Smooth muscle cell of the brain vasculature (primary cell): ENCODE measurements at places on chromosomes 12 and 14.

DNA sequence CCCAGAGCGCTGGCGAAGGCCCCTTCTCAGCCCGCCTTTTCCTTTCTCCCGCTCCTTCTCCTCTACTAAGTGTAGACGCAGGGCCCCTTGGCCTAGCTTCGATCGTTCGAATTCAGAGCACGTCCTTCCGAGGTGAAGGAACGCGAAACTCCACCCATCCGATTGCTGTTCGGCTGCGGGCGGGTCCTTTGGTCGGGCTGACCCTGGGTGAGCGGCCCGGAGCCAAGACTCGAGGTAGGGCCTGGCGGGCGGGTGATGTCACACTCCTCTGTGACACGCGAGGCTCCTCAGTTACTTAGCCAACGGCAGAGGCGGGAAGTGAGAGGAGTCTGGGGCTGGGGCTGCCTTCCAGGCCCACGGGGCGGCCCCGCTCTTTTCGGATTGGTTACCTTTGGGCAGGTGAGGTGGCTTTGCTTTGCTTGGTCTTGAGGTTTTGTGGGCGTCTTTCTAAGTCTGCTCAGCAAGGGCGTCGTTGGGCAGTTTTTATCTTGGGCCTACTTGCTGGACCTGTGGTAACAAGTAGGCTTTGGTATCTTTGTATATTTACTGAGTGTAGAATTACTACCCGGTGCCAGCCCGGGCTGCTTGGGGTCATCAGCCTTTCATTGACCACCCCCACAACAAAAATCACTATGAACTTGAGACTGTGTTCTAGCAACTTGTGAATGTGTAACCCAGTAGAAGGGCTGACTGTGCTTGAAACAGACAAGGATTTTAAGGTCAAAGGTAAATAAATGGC lies 694 bp downstream of the TMBIM6 start:
- peak; percentile 12 for DNase-seq

- DNase-seq: no peak
Measured at GRCh38 chr14:101098641-101099040, 195.1 kb upstream of the RTL1 start.

GRCh38 chr12:11555743-11556625 lies 93.5 kb upstream of the ETV6 start:
- no peak for DNase-seq

DNA sequence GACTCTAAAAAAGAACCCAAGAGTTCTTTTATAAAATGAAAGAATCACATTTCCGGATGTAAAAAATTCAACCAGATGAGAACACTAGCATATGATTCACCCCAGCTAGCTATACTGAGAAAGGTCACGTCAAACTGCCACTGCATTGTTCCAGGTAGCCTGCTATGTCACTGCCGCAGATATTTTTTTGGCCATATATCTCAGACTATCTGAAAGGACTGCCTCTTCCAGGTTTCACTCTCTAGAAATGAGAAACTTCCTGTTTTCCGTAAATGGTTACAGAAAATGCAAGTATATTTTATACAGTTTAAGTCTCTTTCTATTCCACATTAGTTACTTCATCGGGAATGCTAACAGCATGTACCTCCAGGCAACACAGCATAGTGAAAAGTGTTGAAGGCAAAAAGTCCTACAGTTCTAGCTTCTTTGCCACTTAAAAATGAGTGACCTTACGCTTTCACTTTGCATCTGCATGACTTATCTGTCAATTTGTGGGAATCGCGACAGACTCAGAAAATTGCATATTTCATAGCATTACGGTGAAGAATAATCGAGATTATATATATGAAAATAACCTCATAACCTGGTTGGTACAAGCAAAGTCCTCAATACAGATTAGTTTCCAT lies 105.2 kb downstream of the MED13L start:
- DNase-seq: no peak

GRCh38 chr12:12281134-12281533 lies 14.3 kb upstream of the LRP6 start:
- DNase-seq: no peak

DNA sequence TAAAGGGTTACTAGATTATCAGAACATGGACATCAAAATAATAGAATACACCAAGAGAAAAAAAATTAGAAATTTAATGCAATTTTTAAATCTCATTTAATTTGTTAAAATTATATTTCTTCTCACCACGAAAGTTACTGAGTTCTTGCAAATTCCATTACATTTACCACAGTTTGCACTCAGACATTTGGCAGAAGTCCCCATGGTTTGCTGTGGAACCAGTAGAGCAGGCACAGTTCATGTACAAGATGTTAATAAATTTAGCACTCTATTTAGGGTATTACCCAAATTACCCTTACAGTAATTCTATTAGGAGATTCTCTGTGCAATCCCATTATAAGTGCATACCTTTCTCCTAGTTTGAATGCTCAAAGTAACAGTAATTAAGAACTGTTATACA lies 9.7 kb downstream of the SCN8A start:
- no peak for DNase-seq

GRCh38 chr12:60201891-60202290 lies 606.1 kb downstream of the SLC16A7 start:
- DNase-seq: peak; percentile 12

DNA sequence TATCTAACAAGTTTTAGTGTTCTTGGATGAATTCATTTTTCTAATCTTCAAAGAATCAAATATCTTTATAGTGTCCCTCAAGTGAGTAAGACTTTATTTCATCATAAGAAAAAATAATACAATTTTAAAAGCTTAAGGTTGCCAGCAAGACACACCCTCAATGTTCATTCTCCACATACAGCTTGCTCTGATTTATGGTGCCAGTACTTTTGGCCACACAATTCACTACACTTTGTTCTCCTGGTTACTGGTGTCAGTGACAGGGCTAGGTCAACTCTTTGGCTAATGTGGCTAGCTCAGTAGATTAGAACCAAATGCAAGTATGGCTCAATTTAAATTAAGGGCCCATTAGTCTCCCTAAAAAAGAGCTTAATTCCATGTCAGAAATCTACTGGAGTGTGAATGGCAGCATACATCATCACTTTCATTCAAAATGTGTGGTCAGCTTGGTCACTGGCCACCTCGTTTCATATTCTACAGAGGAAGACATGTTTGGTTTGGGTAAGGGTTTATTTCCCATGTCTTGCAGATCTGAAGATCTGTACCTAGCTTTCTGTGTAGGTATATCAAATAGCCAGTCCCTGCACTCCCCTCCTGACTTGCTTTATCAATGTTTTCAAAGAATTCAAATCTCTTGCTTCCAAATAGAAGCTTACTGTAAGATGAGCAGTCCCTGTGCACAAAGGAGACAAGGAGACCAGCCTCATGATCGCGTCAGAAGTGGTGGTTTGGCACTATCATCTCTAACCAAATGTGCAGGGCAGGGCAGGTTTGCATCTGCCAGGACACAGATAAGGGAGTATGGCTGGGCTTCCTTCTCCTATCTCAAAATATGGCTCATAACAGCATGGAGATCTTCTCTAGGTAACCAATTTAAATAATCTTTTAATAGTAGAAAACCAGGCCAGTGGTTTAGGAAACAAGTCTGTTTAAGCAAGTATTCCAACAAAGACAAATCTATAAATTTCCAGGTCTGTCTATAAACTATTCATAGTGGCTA lies 31.3 kb downstream of the HECTD4 start:
- DNase-seq: no peak

GRCh38 chr14:92993302-92993701 lies 70.4 kb downstream of the CHGA start:
- no peak for DNase-seq

DNA sequence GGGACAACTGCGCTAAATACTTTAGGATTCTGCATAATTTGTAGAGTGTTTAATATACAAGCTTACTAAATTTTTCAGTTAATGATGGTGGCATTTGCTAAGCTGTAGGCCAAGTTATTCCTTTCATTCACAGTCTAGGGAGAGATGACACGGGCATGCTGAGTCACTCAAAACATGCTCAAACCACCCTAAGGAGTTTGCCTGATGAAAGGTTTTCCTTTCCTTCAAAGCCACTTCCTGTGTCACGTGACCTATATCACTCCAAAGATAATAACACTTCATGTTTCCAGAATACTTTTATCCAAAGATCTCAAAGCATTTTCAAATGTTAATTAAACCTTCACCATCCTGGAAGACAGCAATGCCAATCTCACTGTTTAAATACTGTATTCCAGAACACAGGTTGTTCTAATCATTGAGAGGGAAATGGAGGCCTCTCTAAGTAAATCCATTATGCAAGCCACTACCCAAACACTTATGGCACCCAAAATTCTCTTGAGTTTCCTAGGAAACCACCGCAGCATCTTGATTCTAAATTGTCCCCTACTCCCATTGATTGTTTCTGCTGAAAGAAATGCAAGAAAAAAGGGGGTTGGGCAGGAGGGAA lies 207.0 kb upstream of the CDKN3 start:
- no peak for DNase-seq

- DNase-seq: no peak
Measured at GRCh38 chr12:59664495-59664894, 68.7 kb downstream of the SLC16A7 start.

- no peak for DNase-seq
Measured at GRCh38 chr12:124296295-124296915, 1.5 kb downstream of the RFLNA start.

DNA sequence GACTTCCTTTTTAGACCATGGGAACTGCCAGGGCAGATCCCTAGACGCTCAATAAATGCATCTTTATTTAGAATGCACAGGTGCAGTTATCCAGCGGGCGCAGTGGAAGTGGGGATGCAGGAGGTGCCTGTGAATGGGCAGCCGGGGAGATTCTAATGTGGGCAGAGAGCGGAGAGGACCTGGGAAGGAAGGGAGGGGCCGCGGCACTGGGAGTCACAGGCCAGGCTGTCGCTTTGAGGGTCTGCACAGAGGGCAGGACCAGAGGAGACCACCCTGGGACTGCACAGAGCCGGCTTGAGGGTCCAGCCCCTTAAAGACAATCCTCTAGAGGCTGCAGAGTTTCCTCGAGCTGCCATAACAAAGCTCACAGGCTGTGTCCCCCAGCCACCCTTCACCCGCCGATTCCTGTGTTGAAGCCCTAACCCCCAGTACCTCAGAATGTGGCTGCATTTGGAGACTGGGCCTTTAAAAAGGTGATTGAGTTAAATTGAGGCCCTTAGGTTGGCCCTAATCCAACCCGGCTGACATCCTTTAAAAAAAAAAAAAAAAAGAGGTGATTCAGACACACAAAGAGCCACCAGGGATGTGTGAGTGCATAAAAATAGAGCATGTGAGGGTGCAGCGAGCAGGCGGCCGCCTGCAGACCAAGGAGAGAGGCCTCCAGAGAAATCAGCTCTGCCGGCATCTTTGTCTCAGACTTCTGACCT lies 44.4 kb upstream of the PPP2R5C start:
- DNase-seq: no peak

- no peak for DNase-seq
Measured at GRCh38 chr14:24389226-24389848, 9.5 kb upstream of the NYNRIN start.

DNA sequence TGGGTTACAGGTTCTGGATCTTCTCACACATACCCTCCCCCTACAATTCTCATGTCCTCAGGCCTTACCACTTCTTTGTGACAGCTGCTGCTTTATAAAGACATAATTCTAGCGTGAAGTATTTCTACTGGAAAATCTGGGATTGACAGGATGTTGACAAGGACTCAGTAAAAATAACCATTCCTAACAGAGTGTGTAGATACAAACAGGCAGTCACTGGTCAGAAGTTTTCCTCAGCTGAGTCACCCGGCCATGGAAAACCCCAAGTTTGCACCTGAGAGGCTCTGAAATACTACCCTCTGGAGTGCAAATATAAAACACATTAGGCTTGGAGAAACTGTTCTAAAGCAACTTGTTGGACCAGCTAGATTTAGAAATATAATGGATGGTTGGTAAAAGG lies 54.4 kb downstream of the SPPL3 start:
- DNase-seq: no peak

DNA sequence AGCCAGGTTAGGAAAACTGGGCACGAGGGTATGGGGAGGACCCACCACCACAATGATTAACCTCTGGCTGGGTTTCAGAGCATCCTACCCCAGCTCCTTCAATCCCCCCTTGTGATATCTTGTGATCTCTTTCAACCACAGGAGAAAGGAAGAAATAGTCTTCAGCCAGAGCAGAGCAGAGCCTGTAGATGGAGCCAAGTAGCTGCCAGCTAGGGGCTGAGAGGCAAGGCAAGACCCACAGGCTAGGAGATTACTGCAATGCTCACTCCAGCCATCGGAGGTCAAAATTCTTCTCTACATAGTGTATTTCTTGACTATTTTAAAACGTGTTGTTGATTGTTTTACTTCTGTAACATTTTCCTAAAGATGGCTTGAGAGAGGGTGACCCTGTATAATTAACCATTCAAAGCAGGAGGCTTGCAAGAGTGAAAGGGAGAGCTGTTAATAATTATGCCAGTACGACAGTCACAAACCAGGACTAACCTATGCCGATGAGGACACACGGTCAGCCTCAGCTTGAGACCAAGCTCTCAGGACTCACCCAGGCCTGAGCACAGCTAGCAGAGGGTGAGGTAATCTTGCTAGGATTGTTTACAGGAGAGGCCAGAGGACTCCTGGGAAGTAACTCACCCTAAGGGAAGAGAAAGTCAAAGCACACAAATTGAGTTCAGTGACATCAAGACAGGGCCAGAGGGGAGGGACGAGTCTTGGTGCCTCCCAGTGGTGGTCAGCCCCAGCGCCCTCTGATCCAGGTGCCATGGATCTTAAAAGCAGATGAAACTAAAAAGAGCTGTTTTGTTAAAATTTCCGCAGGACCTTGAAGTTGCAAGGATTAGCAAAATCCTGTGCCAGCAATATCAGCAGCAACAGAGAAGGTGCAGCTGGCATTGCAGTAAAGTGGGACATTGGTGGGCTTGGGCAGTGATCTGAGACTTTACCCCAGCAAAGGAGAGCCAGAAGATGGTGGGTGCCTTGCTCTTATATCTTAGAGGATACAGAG lies 29.8 kb upstream of the CDKN3 start:
- DNase-seq: no peak

DNA sequence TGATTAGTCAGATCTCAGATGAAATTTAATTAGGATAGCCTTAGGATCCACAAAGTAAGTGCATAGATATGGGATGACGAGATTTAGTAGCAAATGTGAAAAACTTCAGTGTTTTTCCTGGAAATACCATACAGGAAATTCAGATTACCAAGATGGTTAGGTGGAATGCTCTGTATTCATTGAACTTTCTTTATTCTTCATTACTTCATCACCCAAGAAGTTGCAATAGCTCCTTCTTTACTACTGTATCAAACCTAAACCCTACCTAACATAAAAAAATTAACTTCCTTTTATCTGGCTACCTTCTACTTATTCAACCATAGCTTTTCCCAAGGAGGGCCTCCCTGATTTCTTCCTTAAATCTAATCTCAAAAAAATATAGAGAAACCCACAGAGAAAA lies 100.4 kb downstream of the TTC6 start:
- no peak for DNase-seq

GRCh38 chr14:23182372-23183157 lies 895 bp downstream of the SLC7A8 start:
- no peak for DNase-seq

DNA sequence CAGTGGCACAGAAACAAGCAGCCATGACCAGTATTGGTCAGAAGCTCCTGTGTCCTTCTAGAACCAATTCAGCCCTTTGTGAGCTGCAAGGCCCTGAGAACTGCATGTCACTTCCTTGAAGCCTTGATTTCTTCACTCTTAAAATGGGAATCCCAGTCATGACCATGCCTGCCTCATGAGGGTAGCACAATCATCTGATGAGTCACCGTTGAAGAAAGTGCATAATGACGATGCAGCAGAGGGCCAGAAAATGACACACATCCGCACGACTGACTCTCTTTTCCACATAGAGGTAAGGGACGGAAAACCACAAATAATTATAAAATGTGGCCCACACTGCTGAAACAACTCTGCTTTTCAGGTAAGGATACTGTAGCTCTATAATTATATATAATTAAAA lies 777.4 kb downstream of the BCL11B start:
- DNase-seq: no peak

- DNase-seq: no peak
Measured at GRCh38 chr12:49052451-49053208, 8.0 kb downstream of the KMT2D start.
